ENCODE measurements at places on chromosomes 6 and 20.

DNA sequence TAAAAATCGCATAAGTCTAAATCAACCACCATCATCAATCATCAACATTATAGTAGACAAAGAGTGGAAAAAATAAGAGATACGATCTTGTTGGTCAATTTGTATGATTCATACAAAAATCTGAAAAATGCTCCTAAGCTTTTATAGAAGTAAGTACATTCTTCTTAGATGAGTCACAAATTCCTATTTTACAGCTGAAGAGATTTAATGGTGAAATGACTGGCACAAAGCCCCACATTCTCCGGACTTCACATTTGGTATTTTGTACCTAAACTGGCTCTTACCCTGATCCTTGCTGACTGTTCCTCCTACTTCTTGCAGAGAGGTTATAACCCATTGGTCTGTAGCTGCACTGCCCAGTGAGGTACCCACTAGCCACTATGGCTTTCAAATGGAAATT lies 29.9 kb upstream of the PREP start:
- no peak for DNase-seq

DNA sequence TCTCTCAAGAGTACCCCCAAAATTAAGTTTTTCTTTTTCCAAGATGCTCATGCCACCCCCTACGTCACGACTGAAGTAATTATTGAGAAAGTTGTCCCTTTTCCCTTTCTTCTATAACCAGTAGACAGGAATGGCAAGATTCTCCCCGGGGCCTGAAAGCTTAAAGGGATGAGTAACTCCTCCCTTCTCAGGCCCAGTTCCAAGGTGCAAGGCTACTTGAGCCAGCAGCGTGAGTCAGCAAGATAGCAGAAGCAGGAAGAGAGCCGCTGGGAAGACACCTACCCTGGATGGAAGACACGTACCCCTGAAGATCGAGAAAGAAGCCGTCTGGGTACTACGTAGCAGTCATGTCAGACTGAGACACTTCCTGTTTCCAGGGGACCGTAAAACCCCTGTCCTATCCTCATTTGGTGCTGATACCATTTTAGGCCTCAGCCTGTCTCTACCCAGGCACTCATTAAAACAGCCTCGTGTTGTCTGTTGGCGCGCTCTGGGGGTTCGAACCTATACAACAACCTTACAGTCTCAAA lies 241.0 kb downstream of the ADGRG6 start:
- DNase-seq = no peak

- DNase-seq = no peak
Observed at GRCh38 chr6:30601815-30602641, 15.0 kb downstream of the PPP1R10 start.

DNA sequence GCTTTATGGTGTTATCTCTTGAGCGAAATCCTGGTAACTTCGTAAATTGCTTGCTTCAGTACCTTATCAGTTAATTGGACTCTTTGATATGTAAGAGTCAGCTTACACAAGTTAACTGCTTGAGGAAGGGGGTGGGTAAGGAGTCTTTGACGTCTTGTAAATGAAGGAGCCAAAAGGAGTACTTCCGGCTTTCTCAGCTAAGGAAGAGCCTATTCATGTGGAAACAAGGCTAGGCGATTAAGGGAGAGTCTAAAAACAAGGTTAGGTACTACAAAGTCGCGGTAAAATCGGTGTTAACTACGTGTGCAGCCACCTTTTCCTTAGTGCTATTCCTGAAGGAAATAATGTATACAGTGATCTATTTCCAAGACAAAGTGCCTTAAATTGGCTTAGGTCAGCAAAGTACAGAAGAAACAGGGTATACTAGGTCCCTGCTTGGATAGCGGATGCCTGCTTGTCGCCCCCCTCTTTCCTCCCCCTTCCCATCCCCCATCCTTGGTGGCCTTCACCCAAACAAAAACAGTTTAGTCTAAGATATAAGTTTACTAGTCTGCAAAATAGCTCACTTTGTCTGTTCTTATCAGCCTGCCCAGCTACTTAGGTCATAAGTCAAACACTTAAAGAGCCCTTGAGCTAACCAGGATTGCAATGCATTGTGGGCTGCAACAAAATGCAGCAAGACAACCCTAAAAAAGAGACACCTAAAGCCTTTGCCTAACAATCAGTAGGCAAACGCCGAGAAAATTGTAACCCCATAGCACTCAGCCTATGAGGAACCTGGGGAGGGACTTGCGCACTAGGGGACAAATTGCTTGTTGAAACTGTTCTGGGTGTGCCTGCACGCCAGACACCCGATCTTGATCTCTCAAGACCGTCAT lies 147.3 kb downstream of the TRIM27 start:
- DNase-seq = no peak

DNA sequence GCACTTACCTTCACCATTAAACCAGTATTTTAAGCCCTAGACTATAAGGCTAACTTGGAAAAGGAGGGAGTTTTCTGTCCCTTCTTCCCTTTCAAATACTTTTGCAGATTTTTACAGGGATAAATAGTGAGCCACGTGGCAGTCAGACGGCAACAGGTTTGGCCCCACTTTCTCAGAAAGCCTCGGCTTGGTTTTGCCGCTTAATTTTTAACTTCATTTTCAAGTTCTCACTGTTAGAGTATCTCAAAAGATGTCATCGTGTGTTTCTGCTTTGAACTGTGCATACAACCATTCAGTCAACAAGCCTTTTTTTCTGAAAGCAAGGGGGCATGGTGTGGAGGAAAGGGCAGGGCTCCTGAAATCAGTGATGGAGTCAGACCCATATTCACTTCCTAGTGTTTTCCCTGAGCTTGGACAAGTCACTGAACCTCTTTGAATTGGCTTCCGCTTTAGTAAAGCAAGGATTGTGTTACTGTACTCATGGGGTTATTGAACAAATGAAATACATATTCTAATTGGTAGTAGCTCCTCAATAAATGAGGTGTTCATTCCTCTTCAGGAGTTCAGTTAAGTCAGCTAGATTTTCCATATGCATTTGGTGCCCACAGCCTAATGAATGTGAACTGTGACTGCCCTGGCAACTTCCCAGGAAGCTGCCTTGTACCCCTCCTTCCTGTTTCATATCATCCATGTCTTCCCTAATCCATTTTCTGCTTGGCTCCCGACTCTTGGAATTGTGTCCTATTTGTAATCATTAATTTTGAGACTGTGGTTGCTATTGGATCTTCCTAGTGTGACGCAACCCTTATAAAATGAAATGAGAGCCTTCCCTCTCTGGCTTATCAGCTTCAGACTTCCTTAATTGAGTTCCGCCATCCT lies at the start of gene SLC17A2:
Gene SLC17A2 (minus strand): TSS at position 160 of the 879 bp plus-strand sequence. CDS start 4,895 bp downstream, outside the sequence.
- DNase-seq = no peak

GRCh38 chr6:143749891-143750290 lies 72.1 kb downstream of the PHACTR2 start:
- no peak for DNase-seq

- no peak for DNase-seq
Observed at GRCh38 chr6:37516920-37517405, 17.3 kb upstream of the CCDC167 start.

DNA sequence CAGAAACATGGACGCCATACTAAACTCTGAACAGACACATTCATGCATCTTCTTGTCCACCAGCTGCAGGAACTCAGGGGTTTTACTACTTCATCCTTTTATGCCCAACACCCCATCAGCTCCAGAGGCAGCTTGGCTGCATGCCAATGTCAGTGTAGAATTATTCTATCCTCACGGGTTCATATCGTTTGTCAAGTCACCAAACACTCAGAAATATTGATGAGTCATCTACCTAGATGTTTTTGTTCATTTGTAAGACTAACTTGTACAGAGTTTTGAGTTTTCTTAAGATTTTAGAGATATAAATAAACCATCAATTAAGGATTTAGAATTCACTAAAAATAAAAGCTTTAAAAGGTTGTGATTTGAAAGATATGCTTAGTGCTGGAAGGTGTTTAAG lies 590.7 kb upstream of the FLRT3 start:
- no peak for DNase-seq

- DNase-seq = no peak
Observed at GRCh38 chr6:47073125-47074110, 31.3 kb upstream of the ADGRF1 start.

- DNase-seq = no peak
Observed at GRCh38 chr20:25460566-25461280, 53.2 kb downstream of the GINS1 start.

- no peak for DNase-seq
Observed at GRCh38 chr20:24723186-24723585, 225.9 kb upstream of the CST7 start.

GRCh38 chr20:2285613-2286012 lies 10.2 kb upstream of the TGM3 start:
- no peak for DNase-seq

DNA sequence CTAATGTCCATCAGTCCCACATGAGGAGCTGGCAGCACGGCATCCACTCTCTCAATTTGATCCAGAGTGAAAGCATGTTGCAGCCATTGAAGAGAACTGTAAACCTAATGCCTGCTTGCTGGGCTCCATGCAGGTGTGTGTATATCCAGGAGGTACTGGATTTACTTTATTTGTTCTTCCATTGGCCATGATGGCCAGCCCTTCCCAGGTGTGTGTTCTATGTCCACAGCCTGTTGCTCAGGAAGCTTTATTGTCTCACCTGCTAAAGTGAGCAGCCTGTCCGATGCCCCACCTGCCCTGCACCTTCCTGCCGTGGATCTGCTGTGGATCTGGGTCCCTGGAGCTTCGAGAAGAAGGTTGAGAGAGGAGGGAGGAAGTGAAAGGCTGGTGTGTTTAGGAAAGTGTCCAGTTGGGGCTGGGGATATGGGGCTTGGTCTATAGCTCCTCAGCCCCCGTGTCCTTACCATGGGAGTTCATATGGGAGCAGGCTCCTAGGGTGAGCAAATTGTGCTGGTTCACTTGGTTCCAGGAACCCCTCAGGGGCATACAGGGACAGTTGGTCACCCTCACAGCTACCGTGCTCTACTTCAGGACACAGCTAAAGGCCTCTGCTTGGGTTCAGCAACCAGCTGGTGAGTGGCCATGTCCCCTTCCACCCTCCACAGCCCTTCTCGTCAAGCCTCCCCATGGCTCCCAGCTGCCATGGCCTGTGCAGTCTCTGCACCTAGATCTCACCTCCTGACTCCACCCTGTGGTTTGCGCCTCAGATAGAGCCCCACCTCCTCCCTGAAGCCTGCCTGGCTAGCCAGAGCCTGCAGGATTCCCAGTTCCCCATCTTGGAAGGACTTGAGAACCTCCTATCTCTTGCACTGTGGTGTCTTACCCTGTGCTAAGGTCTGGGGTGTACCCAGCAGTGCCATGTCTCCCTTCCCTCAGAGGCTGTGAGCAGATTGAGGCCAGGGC lies 12.7 kb downstream of the TREML2 start:
- DNase-seq = no peak

DNA sequence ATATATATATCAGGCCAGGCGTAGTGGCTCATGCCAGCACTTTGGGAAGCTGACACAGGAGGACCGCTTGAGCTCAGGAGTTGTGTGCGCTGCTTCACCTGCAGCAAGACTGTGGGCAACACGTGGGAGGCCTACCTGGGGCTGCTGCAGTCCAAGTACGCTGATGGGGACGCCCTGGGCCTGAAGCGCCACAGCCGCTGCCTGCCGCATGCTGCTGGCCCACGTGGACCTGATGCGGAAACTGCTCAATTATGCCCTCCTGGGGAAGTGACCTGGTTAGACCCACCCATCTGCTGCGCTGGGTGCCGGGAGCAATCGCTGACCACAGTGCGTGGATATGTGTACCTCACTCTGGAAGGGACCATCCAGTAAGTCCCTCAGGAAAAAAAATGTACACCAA lies 1.8 kb upstream of the PSORS1C2 start:
- DNase-seq = no peak

- DNase-seq = no peak
Observed at GRCh38 chr6:84282550-84282949, 55.1 kb upstream of the CEP162 start.

DNA sequence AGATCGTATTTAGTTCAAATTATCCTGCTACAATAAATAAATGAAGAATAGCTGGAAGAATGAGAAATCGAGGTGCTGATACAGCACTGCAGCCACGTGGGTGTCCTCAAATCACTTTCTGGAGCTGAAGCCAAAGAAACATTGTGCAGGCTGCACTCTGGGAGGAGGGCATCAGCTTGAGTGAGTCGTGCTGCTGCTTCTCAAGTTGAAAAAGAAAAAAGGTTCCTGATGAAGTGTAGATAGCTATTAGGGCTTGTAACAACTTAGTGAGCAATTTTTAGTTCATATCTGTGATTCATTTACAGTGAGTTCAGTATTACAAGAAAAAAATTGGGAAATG lies 40.5 kb downstream of the DSE start:
- DNase-seq = no peak

- no peak for DNase-seq
Observed at GRCh38 chr6:1622851-1623768, 13.4 kb downstream of the FOXC1 start.

GRCh38 chr6:6434723-6435122 lies 114.3 kb upstream of the F13A1 start:
- DNase-seq = no peak

DNA sequence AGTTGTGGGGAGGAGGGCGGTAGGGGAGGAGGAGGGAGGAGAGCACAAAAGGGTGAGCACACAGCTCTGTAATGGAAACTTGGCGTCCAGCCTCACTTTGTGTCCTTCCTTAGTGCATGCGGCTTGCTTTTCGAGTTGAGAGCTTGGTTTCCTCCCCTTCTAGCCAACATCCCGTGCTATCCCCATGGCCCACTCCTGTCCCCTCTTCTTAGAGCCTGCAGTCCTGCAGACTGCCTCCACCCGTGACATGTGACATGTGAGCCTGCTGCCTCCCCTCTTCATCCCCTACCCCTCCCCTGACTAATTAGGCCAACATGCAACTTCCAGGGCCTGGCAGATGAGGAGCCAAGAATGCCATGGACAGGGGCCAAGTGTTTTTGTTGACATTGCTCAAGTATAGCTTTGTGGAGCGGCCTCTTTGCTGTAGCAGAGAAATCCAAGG lies 63.2 kb downstream of the SLC24A3 start:
- DNase-seq = no peak

- DNase-seq = no peak
Observed at GRCh38 chr6:29762781-29763214, 39.6 kb downstream of the HLA-F start.

DNA sequence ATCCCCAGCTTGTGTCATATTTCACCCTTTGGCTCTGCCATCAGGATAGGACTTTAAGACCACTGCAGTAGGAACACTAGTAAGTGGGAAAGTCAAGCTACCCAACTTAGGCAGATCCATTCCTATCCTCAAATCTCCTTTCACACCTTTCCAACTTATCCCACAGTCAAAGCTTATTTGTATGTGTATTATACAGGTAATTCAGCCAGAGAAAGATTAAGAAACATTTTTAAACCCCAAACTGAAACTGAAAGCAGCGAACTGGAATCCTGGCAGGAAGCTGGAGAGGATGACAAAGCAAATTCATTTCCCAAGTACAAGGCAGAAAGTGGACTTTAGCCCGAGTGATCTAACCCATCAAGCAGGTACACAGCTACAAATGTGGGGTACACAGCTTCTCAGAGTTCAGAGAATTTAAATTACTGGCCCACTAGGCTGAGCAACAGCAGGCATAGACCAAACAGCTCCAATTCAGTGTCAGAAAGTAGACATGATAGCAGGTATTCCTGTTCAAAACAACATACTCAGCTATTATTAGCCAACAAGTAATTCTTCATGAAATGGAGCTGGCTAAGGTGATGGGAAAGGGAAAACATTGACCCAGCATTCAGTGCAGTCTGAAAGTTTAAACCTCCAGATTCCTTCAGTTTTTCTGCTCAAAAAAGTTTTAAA lies 39.1 kb downstream of the ILRUN start:
- DNase-seq = no peak
